Retinal pigment epithelial cell (primary cell): ENCODE measurements at places on chromosomes 4 and X.

DNA sequence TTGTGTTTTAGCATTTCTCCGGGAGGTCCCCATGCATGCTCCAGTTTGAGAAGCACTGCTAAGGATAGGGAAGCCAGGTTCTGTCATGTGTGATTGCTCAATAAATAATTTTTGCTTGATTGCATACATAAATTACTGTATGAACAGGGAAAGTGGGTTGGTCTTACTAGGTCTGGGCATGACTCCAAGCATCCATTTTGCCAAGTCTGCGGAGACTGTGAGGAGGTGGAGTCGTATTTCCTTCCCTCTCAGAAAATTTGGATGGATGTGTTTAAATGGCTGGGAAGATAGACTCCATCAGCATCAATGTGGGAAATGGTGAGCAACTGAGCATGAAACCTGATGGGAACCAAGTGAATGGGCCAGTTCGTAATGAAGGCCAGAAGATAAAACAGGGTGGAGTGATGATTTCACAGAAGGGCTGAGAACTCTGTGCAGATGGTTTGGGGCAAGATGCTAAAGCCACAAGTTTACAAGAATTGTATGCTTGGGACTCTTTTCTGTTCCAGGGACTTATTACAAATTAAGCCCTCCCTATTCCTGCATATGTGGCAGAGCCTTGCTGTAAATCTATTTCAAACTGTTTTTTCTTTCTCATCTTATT lies 84.1 kb downstream of the NHS start:
- no peak for DNase-seq

GRCh38 chrX:133085785-133086184 lies 11.1 kb downstream of the USP26 start:
- no peak for DNase-seq

GRCh38 chrX:125382148-125382628 lies 62.5 kb downstream of the TEX13C start:
- DNase-seq, result no peak

DNA sequence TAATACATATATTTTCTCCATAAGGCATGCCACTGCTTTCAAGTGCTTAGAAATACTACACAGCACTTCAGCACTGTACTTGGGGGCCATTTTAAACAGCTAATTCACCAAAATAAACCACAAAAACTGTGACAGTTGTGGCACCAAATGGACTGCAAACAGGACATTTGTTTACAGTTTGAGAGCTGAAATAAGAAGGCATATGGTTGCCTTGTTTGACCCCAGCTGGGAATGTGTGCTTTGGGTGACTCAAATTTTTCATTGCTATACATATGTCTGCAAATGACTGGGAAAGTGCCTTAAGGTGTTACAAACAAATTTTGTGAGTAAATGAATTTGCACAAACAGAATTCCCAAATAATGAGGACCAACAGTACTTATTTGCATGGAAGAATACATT lies 124.2 kb downstream of the BANK1 start:
- no peak for DNase-seq

DNA sequence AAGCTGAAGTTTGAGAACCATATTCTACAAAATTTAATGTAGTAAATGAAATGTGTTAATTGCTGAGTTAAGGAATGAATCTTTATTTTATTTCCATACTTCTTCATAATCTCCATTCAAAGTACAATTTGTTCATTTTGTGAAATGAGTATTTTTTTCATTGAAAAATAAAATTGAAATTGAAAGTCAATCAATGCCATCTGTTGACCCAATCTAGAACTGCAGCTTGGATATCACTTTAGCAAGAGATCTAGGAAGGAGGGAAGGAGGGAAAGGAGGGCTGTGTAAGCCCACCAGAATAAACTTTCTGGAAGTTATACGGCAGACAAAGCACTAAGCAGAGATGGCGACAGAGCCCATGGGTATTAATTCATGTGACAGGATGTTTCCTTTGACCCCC lies 128.4 kb downstream of the ZMAT1 start:
- DNase-seq, result no peak
